KBM-7 (cell line): ENCODE measurements at places on chromosomes 12 and 14.

- no peak for DNase-seq
Observed at GRCh38 chr12:6443361-6443983, 1.3 kb upstream of the CD27 start.

- DNase-seq = no peak
Observed at GRCh38 chr14:36056845-36057244, 119.7 kb downstream of the PTCSC3 start.

GRCh38 chr12:7016958-7017571 is 1.2 kb downstream of the LPCAT3 start:
- DNase-seq = peak; percentile 19

DNA sequence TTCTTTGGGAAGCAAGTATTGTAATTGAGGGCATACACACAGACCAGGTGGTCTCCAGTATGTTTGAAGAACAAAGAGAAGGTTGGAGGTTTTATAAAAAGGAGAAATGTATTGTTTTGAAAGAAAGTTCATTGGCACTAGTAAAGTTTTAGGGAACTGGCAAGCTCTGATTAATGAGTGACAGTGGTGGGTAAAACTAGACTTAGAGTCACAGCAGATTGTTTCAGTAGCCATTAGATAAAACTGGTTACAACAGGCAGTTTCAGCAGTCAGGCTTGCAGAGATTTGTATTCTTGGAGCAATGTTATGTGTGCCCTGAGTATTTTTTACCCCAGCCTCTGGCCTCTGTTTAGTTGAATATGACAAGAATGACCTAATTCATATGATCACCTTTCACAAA is 49.1 kb upstream of the ARID2 start:
- no peak for DNase-seq

- DNase-seq = no peak
Observed at GRCh38 chr12:33588725-33589405, 149.2 kb upstream of the SYT10 start.

DNA sequence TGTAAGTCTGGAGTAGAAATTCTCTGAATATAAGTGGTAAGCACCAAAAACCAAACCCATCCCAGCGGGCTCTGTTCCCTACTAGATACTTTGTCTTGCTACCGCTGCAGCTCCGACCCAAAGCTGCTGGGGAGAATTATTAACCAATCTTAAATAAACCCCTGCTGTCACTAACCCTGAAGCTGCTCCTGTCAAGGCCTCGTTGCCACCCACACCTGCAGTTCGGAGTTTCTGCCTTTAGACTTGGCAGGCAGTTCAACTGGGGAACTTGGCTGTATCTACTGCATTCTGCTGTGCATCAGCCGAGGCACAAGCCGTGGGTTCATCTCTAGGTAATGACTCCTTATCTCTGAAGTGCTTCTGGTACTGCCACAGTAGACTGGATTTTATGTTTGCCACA is 55.5 kb downstream of the PPM1A start:
- no peak for DNase-seq

GRCh38 chr12:14612898-14613445 is 45.3 kb upstream of the PLBD1 start:
- DNase-seq = no peak

- no peak for DNase-seq
Observed at GRCh38 chr12:49626169-49626835, 2.9 kb downstream of the PRPF40B start.

DNA sequence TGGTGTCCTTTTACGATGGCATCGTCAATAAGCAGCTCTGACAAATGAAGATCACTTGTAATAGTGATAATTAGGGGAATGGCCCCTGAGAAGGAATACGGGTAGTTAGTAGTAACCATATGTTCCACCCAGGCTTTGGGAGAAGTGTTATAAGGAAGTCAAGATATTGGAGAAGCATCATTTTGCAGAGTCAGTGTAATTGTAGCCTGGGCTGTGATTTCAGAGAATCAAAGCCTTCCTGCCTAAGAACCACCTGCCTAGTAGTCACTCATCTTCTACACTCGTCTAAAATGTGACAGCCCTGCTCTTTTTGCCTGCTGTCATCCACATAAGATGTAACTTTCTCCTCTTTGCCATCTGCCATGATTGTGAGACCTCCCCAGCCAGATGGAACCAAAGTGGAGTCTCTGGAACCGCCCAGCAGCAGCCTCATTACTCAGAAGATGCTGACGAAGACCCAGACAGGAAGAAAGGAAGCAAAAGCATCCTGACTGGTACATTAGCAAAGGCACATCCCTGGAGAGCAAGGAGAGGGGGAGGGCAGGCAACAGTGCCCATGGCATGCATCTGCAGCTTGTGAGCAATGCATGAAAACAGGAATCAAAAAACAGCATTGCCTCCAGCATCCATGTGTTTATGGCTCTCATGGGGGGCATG is 12.6 kb upstream of the EDDM3A start:
- DNase-seq = no peak

- DNase-seq = no peak
Observed at GRCh38 chr12:71474791-71475190, 35.2 kb downstream of the LGR5 start.
